H9 (cell line): ENCODE measurements at places on chromosomes 4 and X. TPM values are rescaled to one million over a fixed set of nuclear protein-coding genes. Genes with fewer than 3 reads are reported as not detected.

GRCh38 chr4:4559596-4559995 is 17.7 kb upstream of the STX18 start:
- peaks cover 4% of the 10 kb centered on the region; the same call in 1 of the 2 replicates for H3K4me1 ChIP-seq
- DNase-seq: no peak
- peaks cover 23% of the 10 kb centered on the region for H3K36me3 ChIP-seq
- H3K27ac ChIP-seq: no peak overlapping the region
- H3K27me3 ChIP-seq: no peaks in the 10 kb centered on the region

GRCh38 chr4:173991316-173991715 is 292.2 kb downstream of the FBXO8 start:
- no peak overlapping the region for H3K4me3 ChIP-seq
- H3K36me3 ChIP-seq: no peaks in the 10 kb centered on the region
- no peaks in the 10 kb centered on the region for H3K27me3 ChIP-seq
- DNase-seq: no peak
- no peak overlapping the region for H3K27ac ChIP-seq

DNA sequence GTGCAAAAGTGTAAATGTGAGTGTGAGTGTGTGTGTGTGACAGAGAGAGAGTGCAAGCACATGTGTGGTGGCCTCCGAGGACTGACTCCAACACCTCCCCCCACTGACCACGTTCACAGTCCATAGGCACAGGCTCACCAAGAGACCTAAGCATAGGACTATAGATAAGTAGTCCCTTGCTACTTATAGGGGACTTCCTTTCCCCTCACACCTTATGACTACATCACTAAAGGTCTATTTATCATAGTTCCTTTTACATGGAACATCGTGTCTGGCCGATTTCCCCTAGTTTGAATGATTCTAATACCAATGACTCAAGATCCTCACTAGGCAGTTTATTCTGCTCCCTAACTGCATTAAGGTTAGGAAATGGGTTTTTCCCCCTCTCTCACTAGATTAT is 17.8 kb downstream of the FRMPD3 start:
- H3K36me3 ChIP-seq: no peaks in the 10 kb centered on the region
- H3K27ac ChIP-seq: no peak overlapping the region
- no peak overlapping the region for H3K4me3 ChIP-seq

- no peak overlapping the region for H3K27ac ChIP-seq
- no peak overlapping the region for H3K4me3 ChIP-seq
- H3K36me3 ChIP-seq: no peaks in the 10 kb centered on the region
- DNase-seq: no peak
- H3K27me3 ChIP-seq: no peaks in the 10 kb centered on the region
These were observed 296.6 kb upstream of the PPARGC1A start for GRCh38 chr4:24186466-24186865.

USP51 gene
- 6.2 and 6.8 TPM in 2 replicates for total RNA-seq

DNA sequence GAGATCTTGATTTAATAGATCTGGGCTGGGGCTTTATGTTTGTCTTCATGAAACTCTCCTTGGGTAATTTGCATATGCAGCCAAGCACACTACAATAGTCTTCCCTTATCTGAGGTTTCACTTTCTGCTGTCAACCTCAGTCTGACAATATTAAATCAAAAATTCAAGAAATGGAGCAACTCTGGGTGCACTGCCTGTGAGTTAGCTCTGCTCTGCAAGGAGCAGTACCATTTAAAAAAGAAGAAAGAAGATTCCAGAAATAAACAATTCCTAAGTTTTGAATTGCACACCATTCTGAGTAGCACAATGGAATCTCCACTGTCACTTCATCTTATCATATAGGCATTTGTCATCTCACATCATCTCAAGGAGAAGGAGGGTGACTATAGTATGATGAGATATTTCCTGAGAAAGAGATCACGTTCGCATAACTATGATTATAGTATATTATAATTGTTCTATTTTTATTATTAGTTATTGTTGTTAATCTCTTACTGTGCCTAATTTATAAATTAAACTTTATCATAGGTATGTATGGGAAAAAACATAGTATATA is 9.4 kb downstream of the FNIP2 start:
- DNase-seq: no peak

DNA sequence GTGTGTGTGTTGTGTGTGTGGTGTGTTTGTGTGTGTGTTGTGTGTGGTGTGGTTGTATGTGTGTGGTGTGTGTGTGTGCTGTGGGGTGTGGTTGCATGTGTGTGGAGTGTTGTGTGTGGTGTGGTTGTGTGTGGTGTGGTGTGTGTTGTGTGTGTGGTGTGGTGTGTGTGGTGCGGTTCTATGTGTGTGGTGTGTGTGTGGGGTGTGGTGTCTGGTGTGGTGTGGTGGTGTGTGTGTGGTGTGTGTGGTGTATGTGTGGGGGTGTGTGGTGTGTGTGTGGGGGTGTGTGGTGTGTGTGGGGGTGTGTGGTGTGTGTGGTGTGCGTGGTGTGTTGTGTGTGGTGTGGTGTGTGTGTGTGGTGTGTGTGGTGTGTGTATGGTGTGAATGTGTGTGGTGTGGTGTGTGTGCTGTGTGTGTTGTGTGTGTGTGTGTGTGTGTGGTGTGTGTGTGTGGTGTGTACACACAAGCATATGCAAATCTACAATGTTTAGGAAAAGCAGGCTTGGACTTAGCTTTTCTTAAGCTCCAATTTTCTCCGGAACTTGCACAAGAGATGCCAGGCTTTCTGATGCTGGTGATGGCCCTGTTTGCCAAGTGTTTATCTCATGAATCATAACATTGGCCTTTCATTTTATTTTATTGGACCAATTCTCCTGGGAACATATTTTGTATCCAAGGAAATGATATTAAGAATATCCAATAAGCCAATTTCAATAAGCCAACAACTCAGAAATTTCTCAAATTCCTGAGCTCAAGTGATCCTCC is 148.7 kb downstream of the SPATA18 start:
- H3K36me3 ChIP-seq: no peaks in the 10 kb centered on the region
- no peak for DNase-seq
- no peak overlapping the region for H3K27ac ChIP-seq
- H3K27me3 ChIP-seq: no peaks in the 10 kb centered on the region
- H3K4me3 ChIP-seq: peak overlapping the region; percentile 50; the same call in 2 of the 3 replicates

GRCh38 chr4:71713611-71714203 is 70.2 kb downstream of the GC start:
- peaks cover 6% of the 10 kb centered on the region; the same call in 1 of the 2 replicates for H3K36me3 ChIP-seq
- no peak for DNase-seq
- no peak overlapping the region for H3K27ac ChIP-seq
- no peaks in the 10 kb centered on the region for H3K27me3 ChIP-seq
- no peak overlapping the region for H3K4me3 ChIP-seq

ETDA gene
- not detected in 2 replicates for total RNA-seq

- H3K36me3 ChIP-seq: no peaks in the 10 kb centered on the region
- H3K27ac ChIP-seq: no peak overlapping the region
- no peaks in the 10 kb centered on the region for H3K27me3 ChIP-seq
- H3K4me3 ChIP-seq: no peak overlapping the region
- DNase-seq: no peak
These were observed 4.4 kb upstream of the HTATSF1 start for GRCh38 chrX:136493011-136493410.

- no peak overlapping the region for H3K27ac ChIP-seq
- no peaks in the 10 kb centered on the region; the same call in 1 of the 2 replicates for H3K4me1 ChIP-seq
- H3K4me3 ChIP-seq: no peak overlapping the region
- peaks cover 7% of the 10 kb centered on the region for H3K36me3 ChIP-seq
- DNase-seq: no peak
These were observed 244.3 kb downstream of the ARHGAP10 start for GRCh38 chr4:147975933-147976928.

GRCh38 chr4:136935871-136936270 is 596.4 kb downstream of the PCDH18 start:
- H3K4me3 ChIP-seq: no peak overlapping the region
- H3K36me3 ChIP-seq: no peaks in the 10 kb centered on the region
- no peak overlapping the region for H3K27ac ChIP-seq
- no peak for DNase-seq
- H3K27me3 ChIP-seq: no peaks in the 10 kb centered on the region
- H3K4me1 ChIP-seq: no peaks in the 10 kb centered on the region

NXF2 gene
- not detected in 2 replicates for total RNA-seq

DNA sequence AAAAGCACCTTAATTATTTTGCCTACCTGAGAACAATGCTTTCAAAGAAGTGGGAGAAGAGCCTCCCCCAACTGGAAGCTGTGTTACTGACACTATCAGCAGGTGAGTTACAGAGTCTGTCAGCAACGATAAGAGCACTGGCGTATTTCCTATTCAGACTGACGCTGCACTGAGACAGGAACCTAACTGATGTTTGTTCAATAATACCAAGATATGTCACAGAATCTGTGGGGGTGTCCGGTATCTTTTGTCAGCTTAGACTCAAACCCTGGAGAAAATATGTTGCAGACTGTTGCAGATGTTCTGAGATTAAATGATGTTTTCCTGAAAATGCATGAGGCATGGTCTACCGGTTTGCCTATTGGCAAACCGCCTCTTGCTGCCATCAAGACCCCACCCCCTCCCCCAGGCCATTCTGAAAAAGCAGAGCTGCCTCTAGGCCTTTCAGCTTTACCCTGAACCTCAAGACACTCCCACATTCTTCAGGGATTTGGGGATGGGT is 115.2 kb upstream of the KIT start:
- peaks cover 2% of the 10 kb centered on the region; the same call in 1 of the 2 replicates for H3K4me1 ChIP-seq
- no peak overlapping the region for H3K27ac ChIP-seq
- no peaks in the 10 kb centered on the region; the same call in 1 of the 2 replicates for H3K27me3 ChIP-seq
- no peak for DNase-seq
- H3K4me3 ChIP-seq: no peak overlapping the region
- no peaks in the 10 kb centered on the region for H3K36me3 ChIP-seq

DNA sequence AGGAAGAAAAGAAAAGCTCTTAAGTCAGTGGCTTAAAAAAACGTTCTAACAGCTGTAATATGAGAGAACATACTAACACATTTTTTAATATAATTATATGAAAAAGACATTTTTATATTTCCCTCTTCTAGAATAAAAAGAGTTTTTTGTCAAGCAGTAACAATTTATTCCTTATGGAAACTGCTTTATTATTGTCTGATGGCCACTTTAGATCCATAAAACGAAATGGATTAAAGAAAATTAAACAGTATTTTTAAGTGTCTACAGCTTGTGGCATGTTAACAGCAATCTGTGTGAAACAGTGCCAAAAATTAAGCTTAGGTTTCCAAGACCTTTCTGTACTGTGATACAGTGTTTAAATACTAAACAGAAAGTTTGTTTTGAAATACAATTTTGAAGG is 55.5 kb upstream of the TENM3 start:
- no peaks in the 10 kb centered on the region for H3K27me3 ChIP-seq
- H3K4me3 ChIP-seq: no peak overlapping the region
- 0 out of 2 replicates have a peak, but pooled peaks cover 4% of the 10 kb centered on the region for H3K4me1 ChIP-seq

RAB41 gene
- total RNA-seq: not detected in 2 replicates

GRCh38 chrX:78375894-78376293 is 48.5 kb upstream of the CYSLTR1 start:
- no peaks in the 10 kb centered on the region; the same call in 2 of the 3 replicates for H3K36me3 ChIP-seq
- no peaks in the 10 kb centered on the region for H3K4me1 ChIP-seq
- H3K4me3 ChIP-seq: no peak overlapping the region
- H3K27me3 ChIP-seq: no peaks in the 10 kb centered on the region

DNA sequence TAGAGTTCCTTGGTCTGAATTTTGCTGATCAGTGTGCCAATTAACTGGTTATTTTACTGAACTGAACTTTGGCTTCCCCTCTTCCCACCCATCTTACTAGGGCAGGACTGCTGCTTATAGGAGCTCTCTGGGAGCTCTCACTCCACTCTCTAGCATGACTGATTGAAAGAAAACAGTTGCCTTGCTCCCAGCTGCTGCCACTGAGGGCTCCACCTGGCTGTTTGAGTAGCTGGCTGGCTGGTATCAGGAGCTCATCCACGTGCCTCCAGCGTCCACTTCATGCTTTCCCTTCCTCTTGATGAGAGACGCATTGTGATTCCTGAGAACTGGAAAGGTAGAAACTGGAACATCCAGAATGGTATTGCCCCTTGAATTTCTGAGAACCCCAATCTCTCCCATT is 73.0 kb upstream of the KLHL13 start:
- no peak overlapping the region for H3K27ac ChIP-seq
- no peaks in the 10 kb centered on the region for H3K27me3 ChIP-seq
- H3K4me1 ChIP-seq: no peaks in the 10 kb centered on the region
- no peak overlapping the region for H3K4me3 ChIP-seq

DNA sequence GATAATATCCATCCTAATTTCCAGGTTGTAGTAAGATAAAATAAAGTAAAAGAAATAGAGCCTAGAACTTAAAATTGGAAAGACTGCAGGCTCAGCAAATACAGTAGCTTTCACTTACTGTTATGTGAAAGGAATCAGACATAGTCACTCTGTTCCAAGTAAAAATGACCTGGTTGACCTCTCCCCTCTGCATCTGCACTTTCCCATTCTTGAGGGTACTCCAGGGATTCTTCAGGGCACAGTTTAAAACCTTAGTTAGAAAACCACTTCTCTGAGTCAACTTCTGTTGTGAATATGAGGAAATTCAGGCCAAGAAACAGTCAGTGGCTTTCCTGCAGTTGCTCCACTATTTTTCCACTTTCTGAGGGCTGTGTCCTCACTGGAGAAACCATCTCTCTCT is 42.9 kb downstream of the FRAS1 start:
- H3K4me1 ChIP-seq: no peaks in the 10 kb centered on the region; the same call in 1 of the 2 replicates
- H3K4me3 ChIP-seq: no peak overlapping the region
- no peaks in the 10 kb centered on the region for H3K27me3 ChIP-seq
- H3K36me3 ChIP-seq: peaks cover 61% of the 10 kb centered on the region
- no peak for DNase-seq

PCDH18 gene
- 60.7 and 61.7 TPM in 2 replicates for total RNA-seq

DNA sequence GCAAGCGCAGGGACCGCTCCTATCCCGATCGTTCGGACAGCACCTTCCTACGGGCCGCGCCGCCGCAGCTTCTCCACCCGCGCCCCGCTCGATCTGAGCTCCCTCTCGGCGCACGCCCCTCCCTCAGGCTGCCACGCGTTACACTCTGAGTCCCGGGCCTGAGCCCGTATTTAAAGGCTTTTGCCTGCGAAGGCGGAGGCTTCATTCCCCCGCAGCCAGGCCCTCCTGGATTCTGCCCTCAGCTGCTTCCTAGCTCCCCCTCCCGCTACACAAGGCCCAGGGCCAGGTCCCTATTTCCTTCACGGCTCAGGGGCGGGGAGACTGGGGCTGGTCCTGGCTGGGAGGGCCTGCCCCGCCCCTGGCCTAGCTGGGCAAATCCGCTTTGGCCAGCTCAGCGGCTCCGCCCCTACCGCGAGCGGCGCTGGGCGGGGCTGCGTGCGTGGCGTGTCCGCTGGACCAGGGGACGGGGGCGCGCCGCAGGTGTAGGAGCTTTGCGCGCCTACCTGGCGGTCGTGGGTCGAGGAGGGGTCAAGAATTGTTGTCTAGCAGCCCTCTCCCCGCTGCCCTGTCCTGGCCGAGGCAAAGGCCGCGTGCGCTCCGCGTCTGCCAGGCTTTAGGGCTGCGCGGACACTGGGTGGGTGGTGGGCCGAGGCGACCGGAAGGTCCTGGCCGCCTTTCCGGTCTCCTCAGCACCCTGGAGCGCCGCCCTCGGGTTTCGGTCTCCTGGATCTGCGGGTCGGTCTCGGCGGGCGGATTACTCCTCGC is at the start of gene UGDH:
Gene UGDH, minus strand, starts transcription at position 144 of the 765 bp plus-strand sequence. CDS start 5,927 bp downstream, outside the sequence.
- H3K4me1 ChIP-seq: no peaks in the 10 kb centered on the region
- H3K27me3 ChIP-seq: no peaks in the 10 kb centered on the region
- peak; percentile 96 for DNase-seq
- H3K4me3 ChIP-seq: peak within 1 kb of the TSS; percentile 97
- peaks cover 40% of the 10 kb centered on the region for H3K36me3 ChIP-seq
